ENCODE measurements at places on chromosomes 4 and X.

DNA sequence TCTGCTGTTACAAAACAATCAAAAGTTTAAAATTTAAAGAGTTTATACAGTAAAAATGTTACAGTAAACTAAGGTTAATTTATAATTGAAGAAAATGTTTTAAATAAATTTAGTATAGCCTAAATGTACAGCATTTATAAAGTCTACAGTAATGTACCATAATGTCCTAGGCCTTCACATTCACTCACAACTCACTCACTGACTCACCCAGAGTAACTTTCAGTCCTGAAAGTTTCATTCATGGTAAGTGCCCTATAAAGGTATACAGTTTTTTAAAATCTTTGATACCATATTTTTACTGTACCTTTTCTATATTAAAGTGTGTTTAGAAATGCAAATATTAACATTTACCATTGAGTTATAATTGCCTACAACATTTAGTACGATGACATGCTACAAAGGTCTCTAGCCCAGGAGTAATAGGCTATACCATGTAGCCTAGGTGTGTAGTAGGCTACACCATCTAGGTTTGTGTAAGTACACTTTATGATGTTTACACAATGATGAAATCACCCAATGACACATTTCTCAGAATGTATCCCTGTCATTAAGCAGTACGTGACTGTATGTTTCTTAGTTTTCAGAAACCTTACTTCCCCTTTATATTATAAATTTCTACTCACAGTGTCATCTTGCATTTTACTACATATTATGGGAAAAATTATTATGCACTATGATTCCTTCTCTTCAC is 320.8 kb downstream of the ADAM29 start:
- no peak for DNase-seq

DNA sequence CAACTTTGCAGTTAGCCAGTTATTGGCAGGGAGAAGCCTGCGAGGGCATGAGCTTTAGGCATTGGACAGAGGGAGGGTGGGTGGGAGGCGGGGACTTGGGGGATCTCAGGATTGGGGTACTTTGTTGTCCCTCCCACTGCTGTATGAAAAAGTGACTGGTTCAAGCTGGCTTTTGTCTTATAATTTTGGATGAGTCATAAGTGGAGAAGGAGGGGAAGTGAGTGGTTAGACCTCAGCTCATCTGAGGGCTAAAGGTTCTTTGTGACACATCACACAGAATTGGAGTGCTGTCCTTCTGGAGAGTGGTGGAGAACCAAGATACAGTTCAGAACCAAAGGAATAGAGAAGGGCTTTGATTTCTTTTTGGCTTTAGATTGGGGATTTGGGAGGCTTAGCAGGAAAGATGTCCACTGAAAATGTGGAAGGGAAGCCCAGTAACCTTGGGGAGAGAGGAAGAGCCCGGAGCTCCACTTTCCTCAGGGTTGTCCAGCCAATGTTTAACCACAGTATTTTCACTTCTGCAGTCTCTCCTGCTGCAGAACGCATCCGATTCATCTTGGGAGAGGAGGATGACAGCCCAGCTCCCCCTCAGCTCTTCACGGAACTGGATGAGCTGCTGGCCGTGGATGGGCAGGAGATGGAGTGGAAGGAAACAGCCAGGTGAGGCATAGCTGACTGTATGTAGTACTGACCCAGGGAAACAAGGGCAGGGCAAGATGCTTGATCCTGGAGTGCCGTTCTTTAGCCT is at the start of gene SLC4A4:
SLC4A4 (plus strand) TSS at position 175 of the 748 bp plus-strand sequence.
- DNase-seq, result peak; percentile 86

- DNase-seq, result peak; percentile 72
Measured at GRCh38 chr4:19880206-19880605, 371.5 kb upstream of the SLIT2 start.

- DNase-seq, result peak; percentile 89
Measured at GRCh38 chr4:173835903-173836302, 305.9 kb upstream of the HAND2 start.

DNA sequence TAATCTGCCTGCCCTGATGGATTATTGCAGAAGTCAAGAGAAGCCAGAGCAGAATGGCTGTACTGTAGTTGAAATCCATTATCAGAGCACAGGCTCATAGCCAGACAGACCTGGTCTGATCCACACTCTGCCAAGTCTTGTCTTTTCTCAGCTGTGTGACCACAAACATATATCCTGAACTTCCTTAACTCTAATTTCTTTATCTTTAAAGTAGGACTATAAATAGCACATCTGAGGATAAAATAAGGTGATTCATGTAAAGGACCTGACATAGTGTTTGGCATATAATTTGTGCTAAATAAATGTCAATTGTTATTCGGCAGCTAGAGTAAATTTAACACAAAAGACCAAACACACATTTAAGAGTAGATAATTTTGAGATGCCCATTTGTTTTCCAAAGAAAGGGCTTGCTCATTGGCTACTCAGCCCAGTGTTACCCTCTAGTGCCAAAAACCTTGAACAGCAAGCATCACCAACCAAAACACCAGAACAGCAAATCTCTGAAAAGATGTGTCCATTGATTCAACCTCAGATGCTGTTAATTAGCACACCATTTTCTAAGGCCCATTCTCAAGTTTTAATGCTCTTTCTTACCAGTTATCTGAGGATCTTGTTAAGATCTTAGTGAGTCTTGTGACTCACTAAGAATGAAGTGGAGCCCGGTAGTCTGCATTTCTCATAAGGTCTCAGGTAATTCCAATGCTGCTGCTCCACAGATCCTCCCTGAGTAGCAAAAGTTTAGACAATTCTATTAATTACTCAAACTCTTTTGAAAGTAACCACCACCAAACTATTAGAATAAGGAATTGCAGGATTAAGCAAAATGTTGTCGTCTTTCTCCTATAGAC is 108.8 kb downstream of the HHIP start:
- no peak for DNase-seq

DNA sequence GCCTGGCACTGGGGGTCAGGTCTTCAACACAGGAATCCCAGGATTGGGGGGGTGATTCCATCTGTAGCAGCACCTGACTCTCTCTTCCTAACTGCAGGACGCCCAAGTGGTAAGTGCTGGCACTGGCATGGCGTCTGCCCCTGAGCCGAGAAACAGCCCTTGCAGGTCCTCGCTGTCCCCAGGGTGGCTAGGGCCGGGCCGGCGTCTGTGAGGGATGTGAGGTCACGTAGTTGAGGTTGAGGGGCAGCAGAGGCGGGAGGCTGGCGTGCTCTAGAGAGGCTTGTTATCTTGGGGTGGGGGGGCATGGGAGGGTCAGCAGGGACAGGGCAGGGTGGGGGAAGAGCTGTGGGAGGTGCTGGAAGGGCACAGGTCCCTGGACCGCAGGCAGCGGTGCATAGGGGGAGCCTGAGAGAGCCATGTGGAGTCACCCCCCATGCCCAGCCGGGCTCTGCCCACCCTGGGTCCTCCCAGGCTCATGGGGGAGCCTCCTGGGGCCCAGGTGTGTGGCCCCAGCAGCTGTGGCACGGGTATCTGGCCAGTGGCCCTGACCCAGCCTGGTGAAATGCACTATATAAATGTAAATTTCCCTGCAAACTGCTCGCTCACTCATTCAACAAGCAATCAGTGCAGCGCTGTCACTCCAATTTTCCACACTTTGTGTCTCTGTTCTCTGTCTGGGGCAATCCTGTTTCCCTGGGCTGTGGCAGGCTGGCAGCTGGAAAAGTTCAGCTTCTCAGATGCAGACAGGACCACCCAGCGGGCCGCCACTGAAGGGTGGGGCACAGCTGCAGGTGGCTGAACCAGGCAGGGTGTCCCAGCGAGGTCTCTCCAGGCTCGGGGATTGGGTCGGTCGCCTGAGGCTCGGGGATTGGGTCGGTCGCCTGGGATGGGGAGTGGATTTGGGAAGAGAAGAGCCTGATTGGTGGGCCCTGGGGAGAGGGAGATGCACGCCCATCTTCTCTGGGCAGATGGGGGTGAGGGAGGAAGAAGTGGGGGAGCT is 102.2 kb upstream of the NKX1-1 start:
- DNase-seq, result no peak

- peak; percentile 36 for DNase-seq
Measured at GRCh38 chr4:7004331-7004730, 38.8 kb upstream of the TADA2B start.

- no peak for DNase-seq
Measured at GRCh38 chr4:69523385-69524132, 27.9 kb upstream of the UGT2B4 start.

DNA sequence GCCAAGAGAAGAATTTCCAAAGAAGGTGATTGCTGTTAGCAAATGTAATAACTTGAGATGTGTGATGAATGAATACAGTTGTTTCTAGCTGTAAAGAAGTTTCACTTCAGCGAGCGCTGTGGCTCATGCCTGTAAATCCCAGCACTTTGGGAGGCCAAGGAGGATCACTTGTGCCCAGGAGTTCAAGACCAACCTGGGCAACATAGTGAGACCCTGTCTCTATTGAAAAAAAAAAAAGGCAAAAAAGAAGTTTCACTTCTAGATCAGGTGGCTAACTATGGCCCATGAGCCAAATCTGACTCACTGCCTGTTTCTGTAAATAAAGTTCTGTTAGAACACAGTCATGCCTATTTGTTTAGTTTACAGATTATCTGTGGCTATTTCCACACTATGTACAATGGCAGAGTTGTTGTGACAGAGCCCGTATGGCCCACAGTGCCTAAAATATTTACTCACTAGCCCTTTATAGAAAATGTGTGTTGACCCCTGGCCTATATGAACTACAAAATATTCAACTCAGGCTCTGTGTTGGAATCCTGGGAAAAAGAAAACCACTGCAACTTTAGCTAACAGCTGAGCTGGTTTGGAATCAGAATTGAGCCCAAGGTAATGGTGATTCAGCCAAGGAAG is 54.1 kb upstream of the PRPS1 start:
- peak; percentile 89 for DNase-seq

- DNase-seq, result no peak
Measured at GRCh38 chr4:118586357-118586790, 98.8 kb upstream of the METTL14 start.

- DNase-seq, result no peak
Measured at GRCh38 chr4:167136270-167136669, 98.0 kb downstream of the SPOCK3 start.

GRCh38 chr4:142697320-142697719 is 148.8 kb downstream of the INPP4B start:
- DNase-seq, result no peak

GRCh38 chrX:17596546-17597205 is 140.6 kb upstream of the SCML1 start:
- DNase-seq, result no peak

- peak; percentile 48 for DNase-seq
Measured at GRCh38 chrX:22136711-22137110, 104.6 kb downstream of the PHEX start.

DNA sequence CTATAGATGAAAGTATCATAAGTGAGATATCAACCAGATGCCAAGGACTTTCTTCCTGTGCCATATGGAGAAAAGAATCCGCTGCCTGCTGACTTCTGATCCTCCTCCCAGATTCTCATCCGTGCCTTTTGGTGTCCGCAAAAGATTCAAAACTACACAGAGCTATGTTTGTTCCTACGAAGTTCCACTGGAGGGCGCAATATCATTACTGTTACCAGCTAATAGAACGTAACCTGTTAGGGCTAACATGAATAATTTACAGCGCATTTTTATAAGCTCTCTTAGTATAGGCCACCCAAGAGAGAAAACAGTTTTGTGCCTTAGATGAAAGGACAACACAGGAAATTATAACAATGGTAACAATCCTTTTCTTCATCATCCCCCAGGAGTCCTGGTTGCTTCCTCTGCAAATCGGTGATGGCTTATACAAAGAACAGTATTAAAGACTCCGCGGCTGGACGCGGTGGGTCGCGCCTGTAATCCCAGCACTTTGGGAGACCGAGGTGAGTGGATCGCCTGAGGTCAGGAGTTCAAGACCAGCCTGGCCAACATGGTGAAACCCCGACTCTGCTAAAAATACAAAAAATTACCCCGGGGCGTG is 22.8 kb upstream of the CENPVL3 start:
- DNase-seq, result peak; percentile 52

GRCh38 chr4:74969507-74970474 is 36.9 kb downstream of the PARM1 start:
- no peak for DNase-seq

GRCh38 chr4:73916172-73916925 is 47.2 kb downstream of the CXCL1 start:
- DNase-seq, result no peak

DNA sequence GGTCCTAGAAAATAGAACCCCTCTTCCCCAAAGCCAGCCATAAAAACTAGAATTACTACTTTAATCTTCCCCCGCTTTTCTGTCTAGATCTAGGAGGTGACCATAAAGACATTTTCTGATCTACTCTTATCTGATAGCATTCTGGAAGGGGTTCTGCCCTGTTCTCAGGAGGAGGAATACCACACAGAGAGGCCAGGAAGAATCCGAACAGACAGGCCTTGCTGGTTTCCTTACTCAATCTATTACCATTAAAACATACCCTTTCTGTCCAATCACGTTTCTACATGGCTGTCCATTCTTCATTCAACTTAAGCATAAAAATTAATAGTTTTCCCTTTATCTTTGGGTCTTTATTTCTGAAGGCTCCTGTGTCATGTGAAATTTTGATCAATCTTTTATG is 198.7 kb downstream of the GPAT3 start:
- no peak for DNase-seq
